ENCODE measurements at places on chromosomes 4 and X.

GRCh38 chr4:75099321-75099720 is 166.4 kb downstream of the PARM1 start:
- DNase-seq = no peak

GRCh38 chr4:30722359-30723200 is 2.4 kb downstream of the PCDH7 start:
- DNase-seq = no peak

- DNase-seq = no peak
These were observed 29.5 kb upstream of the BMP15 start for GRCh38 chrX:50881028-50881427.

DNA sequence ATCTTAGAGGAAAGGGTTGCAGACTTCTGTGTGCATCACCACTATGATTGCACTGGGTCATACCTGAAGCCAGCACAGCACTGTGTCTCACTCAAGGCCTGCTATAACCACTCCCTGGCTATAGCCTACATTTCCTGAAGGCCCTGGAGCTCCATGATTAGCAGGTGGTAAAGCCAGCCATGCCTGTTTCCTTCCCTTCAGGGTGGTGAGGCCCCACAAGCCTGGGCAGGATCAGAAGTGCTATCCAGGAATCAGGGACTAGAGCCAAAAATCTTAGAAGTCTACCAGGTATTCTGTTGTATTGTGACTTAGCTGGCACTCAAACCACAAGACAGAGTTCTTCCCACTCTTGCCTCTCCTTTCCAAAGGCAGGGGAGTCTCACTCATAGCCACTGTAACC is 734.6 kb downstream of the GLUD2 start:
- DNase-seq = no peak

DNA sequence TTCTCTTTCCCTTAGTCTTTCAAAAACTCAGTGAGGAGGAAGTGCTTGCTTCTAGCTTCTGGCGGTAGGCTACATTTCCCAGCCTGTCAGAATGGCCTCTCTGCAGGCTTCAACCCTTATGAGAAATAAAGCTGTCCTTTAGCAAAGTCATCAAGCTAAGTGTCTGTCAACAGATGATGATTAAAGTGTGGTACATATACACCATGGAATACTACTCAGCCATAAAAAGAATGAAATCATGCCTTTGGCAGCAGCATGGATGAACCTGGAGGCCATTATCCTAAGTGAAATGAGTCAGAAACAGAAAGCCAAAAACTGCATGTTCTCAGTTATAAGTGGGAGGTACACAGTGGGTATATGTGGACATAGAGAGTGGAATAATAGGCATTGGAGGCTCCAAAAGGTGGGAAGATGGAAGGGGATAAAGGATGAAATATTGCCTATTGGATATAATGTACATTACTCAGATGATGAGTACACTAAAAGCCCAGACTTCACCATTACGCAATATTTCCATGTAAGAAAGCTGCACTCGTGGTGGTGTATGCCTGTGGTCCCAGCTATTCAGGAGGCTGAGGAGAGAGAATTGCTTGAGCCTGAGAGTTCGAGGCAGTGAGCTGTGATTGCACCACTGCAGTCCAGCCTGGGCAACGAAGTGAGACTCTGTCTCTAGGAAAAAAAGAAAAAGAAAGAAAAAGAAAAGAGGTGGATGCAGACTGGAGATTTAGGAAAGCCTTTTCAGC is 7.9 kb downstream of the TRIM2 start:
- DNase-seq = no peak

All from HuH-7.5 (cell line).